ENCODE measurements at places on chromosomes 4 and X.
A peak's percentile ranks its signal among the peaks of the same experiment; 100 is the strongest.

DNA sequence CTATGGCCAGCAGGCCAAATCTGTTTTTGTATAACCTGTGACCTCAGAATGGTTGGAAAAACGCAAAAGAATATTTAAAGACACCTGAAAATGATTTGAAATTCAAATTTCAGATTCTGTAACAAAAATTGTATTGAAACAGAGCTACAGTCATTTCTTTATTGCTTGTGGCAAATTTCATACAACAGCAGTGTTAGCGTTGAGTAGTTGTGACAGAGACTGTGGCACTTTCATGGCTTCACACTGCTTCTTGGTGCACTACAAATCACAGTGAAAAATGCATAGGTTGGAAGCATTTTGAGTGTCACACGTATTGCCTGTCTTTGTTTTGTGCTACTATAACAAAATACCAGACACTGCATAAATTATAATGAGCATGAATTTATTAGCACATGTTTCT is 12.2 kb upstream of the PARM1 start:
- DNase-seq: no peak

DNA sequence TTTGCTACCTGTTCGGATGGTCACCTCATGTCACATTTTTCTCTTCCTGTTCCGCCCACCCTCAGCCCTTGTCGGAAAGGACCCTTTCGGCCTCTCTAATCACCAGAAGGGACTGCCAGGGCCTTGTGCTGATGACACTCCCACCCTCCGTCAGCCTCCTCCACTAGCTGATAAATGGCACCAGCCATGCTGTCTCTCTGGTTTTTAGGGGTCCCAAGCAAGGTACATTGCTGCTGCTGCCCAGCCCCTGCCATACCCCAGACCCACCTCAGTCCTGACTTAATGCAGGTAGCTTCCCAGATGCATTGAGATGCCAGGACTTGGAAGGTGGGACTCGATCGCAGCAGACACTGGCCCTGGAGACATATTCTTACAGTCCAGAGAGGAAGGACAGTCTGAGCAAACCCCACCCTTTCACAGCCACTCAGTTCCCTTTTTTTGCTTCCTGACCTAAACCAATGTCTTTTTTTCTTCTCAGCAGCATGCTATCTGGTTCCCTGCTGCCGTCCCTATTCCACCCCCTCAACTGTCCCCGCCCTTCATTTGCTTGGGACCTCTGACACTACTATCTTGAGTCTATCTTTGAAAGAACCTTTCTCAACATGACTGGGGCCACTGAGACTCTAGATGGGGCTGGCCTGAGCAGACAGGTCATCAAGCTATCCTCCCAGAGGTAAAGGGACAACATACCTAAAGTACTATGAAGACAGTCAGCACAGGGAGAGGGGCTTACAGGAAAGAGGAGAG is at the start of gene BTK:
Gene BTK, minus strand, starts transcription at position 397 of the 747 bp plus-strand sequence. CDS start 10,907 bp downstream, outside the sequence.
- no peak for DNase-seq

DNA sequence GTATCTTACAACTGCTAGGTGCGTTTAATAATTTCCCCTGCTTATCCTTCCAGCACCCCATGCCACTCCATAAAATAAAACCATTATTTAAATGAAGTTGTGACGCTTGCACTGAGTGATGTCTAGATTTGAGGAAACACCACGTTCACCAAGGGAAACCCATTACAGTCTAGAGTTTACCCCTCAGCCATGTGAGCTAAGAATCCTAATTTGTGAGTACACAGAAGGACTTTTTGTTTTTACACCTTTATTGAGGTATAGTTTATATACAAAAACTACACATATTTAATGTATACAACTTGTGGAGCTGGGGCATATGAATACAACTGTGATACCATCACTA is 326.8 kb downstream of the RAPGEF2 start:
- DNase-seq: no peak

DNA sequence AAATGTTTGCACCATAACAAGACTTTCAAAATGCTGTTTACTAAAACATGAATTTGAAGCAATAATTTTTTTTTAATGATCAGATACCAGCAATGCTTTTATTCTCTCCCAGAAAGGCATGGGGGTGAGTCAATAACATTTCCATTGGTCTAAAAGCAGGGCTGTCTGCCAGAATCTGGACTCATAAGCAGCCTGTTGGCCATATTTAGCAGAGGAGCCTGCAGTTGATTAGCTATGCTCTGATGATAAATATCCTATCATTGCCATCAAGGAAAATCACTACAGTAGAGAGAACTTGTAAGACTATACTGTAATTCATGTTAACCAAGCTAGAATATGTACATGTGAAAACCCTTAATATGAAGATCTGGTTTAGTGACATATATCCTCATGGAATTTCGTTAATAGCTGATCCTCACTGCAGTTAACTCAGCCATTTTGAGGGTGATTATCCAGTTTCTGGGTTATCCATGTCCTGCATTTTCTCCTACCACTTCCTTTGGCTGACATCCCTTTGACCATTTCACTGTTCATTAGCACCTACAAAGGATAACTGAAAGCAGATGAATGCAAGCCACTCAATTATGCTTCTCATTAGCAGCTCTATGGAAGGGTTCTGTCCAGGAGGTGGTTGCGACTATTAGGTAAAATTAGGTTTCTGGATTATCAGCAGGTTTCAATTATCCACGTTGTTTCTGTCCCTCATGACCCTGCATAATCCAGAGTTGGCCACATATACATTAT is 72.9 kb upstream of the DIAPH2 start:
- DNase-seq: peak; percentile 59

- DNase-seq: no peak
Measured at GRCh38 chr4:24666316-24666715, 82.0 kb upstream of the DHX15 start.

DNA sequence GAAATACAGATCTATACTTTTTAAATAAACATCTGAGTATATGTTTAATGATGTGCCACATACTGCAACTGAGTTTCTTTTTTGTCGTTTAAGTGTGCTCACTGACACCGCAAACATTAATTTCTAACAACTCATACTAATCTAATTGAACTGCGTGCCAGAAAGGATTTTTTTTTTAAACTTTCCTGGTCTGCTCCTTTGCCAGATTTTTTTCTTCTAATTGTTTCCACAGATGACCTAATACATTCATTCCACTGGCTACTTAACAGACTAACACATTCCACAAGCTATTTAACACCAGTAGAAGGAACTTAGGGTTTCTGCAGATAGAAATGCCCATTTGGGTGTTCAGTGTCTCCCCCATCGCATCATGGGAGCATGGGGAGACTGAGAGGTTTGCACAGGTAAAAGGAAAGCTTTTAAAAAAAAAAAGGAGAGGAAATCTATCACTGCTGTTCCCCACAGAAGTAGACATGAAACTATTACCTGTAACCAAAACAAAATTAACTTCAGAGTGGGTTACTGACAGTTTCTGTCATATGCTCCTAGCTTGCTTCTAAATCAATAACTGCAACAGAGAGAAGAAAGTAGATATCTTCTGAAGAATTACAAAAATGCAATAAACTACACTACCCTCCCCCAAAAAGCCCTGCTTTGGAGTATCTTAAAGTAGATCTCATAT is 31.6 kb downstream of the SH3KBP1 start:
- DNase-seq: peak; percentile 52

- DNase-seq: no peak
Measured at GRCh38 chr4:56164907-56165306, 216.2 kb downstream of the CEP135 start.

- no peak for DNase-seq
Measured at GRCh38 chr4:2789793-2790582, 2.9 kb upstream of the SH3BP2 start.

- DNase-seq: no peak
Measured at GRCh38 chr4:174420316-174420715, 102.0 kb downstream of the HPGD start.

- DNase-seq: peak; percentile 39
Measured at GRCh38 chrX:114611018-114611619, 27.2 kb downstream of the HTR2C start.

DNA sequence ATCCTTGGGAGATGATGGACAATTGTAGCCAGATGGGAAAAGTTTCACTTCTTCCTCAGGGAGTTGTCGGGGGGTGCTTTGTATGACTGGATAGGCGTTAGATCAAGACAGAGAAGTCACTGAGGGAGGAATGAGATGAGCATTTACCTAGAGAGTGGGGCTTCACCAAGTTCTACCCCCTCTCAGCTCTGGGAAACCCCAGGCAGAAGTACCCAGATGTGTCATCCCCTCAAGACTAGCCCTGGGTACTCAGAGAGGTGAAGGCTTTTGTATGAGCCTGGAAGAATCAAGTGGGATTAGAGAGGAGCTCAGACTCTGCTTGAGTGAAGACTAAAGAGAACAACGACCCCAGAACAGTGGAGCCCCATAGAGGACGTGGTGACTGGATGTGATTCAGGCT is 1.9 kb downstream of the MAGEB1 start:
- DNase-seq: no peak

- peak; percentile 4 for DNase-seq
Measured at GRCh38 chrX:24392709-24393108, 32.3 kb downstream of the SUPT20HL1 start.

GRCh38 chr4:2915789-2916188 is 47.4 kb downstream of the NOP14 start:
- no peak for DNase-seq

GRCh38 chrX:68398291-68398690 is 35.0 kb downstream of the OPHN1 start:
- no peak for DNase-seq

- peak; percentile 95 for DNase-seq
Measured at GRCh38 chr4:119040694-119041185, 94.9 kb upstream of the MYOZ2 start.

- DNase-seq: peak; percentile 2
Measured at GRCh38 chrX:13764765-13765164, 30.2 kb downstream of the OFD1 start.

DNA sequence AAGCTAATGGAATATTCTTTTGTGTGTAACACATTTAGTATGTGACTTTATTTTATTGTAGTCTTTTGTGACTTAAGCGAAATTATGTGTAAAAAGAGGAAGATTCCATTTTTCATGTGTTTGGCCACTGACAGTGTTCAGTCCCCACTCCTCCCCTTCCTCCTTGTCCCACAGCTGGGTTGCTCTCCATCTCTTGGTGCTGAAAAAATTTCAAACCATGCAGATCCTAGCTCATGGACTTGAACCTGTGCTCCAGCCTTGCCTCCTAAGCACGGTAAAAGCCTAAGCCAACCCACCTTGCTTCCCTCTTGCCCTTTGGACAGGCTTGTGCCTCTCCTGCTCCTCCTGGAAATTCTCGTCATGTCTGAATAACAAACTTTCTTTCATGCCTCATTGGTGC is 2008.5 kb upstream of the TENM3 start:
- DNase-seq: no peak

DNA sequence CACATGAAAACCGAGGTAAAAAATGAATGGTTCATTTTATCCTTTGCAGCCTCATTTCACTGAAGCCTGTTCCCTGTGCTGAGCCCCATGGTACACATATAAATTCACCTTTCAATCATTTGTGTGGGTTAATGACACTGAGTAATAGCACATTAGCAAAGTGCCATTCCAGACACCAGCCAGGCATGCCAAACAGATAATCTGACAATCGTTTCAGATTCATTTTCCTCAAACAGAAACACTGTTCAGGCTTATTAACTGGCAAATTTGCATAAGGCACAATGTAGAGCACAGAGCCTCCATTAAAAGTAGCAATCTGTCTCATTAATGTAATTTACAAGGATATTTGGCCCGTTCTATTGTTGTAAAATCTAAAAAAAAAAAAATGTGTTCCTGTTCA is 76.2 kb downstream of the UNC5C start:
- DNase-seq: no peak

DNA sequence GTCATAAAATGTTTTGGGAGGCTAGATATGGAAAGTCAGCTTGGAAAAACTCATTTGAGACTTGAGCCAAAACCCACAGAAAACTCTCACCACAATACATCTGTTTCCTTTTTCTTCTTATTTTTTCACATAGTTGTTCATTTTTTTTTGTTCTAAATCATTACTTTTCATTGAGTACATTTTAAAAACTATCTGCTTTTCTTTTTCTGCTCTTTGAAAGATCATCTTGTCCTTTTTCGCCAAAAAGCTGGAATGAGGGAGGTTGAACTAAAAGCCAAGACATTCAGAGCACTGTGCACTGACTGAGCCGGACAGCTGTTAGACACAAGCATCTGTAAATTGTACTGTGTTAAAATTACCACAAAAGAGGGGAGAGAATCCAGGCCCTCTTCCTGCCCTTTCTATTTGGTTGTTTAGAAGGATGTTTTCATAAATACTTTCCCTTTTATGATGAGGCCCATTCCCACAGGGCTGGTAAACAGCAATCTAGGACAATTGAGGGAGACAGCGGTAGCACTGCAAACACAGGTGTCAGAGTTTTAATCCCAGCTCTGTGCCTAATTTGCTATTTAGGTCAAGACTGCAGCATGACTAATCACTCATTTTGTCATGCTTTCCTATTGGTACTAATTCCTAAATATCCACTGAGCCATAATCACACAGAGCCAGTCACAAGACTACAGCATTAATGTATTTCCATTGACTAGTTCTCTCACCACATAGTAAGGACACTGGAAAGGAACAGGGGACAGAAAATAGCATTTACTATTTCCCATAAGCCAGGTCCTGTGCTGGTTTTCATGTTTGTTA is 7.3 kb upstream of the RNF150 start:
- DNase-seq: no peak

- DNase-seq: no peak
Measured at GRCh38 chrX:150871341-150871811, 27.1 kb downstream of the CD99L2 start.

DNA sequence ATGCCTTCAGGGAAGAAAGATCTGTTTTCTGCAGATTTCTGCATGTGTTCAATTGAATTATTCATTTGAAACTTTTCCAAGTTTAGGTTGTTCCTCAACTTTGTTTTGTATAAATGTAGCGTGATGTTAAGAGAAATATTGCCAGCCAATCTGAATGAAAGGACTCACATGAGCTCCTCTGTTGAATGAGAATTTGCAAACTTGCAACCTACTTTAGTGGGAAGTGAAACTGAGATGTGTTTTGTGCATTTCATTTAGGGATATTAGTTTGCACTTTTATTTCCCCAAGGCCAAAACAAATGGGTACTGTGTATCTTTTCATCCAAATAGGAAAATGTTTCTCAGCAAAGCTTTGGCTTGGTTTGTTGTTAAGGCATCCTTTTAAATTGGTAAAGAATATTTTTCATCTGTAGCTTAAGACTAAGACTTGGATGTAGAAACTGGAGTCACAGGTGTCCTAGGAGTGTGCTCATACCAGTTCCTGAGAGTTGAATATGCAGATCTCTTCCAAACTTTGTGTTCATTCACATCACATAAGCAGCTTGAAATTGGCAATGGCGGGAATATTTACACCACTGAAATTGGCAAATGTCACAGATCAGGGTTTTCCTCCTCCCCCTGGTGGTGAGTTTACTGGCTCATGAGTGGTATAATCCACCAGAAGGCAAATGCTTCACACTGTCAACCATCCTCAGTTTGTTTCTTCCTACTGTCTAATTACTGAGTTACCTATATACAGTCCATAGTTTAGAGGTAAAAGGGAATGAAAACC is 193.6 kb upstream of the BANK1 start:
- DNase-seq: peak; percentile 4

DNA sequence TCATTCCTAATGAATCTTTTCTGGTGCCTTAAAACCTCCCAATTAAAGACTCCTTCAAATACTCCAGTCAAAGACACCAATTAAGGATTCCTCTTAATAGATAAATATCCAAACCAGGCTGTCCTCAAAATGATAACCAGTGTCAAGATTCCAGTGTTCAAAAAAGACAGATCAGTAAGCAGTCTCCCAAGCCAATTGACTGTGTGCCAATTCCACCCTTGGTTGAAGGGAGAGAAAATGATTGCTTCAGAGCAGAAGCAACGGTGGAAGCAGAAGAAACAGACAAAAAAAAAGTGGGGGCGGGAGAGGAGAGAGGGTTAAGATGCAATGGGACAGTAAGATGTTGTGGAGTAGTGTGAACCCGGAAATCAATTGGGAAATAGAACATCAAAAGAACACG is 216.0 kb upstream of the FTHL17 start:
- DNase-seq: no peak

- DNase-seq: no peak
Measured at GRCh38 chrX:2879670-2880069, 49.5 kb downstream of the ARSD start.

All from EH (cell line).